ENCODE measurements at places on chromosomes 4 and X.

DNA sequence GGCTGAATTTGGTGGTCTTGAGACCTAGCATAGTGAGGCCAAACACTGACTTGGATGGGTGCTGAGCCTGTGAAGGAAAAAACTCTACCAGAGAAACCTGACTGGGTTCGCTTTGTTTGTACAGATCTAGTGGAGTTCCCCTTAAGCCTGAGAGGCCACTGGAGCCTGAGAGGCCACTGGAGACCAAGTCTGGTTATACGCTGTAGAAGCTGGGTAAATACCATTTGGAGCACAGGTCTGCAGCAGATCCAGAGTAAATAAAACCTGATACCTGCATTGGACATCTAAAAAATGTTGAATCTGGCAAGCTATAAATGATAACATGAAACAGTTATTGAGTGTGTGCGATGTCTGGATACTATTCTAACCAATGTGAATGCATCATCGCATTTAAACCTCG is 104.3 kb upstream of the IGSF1 start:
- DNase-seq = no peak

- no peak for DNase-seq
Measured at GRCh38 chr4:2042947-2043395, 16.2 kb upstream of the NAT8L start.

DNA sequence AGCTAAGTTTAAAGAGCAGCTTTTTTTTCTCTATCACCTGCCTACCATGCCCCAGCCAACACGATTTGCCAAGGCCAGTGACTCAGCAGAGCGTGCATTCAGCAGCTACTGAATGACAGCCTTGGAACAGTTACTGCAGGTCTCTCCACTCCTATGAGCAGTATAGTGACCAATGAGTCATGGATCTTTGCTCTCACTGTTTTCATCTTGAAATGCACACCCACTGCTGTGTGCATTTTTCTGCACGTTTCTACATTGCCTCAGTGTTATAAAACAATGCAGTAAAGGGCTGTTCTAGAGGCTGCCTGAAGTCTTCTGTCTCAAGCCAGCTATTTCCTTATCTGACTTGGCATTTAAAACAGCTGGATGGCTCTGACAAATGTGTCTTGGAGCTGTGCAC is 66.0 kb upstream of the C4orf54 start:
- DNase-seq = no peak

DNA sequence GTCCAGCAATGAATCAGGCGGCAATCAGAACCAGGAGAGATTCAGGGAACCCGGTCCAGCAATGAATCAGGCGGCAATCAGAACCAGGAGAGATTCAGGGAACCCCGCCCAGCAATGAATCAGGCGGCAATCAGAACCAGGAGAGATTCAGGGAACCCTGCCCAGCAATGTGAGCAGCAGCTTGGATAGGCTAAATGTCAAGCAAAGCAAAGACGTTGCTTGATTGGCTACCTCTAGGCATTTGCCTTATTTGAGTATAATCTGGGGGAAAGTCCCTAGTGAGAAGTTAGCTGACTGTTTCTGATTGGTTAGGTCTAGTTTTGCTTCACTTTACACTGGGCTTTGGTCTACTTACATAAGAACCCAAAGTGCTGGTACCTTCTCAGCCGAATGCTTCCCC is 1212.2 kb upstream of the TENM3 start:
- no peak for DNase-seq
